ENCODE measurements at places on chromosomes 16 and 17.

DNA sequence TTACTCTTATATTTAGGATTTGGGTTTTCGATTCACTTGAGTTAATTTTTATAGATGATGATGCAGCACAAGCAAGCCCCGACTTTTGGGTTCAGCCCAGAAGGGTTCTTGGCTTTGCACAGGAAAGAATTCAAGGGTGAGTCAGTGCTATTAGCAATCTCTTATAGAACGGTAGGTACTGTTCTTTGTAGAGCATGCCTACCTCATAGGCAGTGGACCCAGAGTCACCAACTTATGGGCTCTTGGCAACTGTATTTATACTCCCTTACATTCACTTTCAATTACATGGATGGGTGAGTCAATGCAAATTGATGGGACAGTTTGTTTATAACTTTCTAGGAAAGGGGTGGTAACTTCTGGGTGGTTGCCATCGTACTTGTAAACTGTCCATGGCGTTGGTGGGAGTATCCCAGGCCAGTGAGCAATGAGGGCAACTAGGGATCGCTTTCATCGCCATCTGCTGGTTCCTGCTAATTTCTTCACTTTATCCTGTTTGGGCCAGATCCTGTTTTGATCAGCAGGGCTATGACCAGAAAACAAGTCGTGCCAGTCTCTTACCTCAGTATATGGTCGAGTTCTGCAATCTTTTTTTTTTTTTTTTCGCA, 362.6 kb downstream of the CNTNAP4 start:
- DNase-seq = no peak

DNA sequence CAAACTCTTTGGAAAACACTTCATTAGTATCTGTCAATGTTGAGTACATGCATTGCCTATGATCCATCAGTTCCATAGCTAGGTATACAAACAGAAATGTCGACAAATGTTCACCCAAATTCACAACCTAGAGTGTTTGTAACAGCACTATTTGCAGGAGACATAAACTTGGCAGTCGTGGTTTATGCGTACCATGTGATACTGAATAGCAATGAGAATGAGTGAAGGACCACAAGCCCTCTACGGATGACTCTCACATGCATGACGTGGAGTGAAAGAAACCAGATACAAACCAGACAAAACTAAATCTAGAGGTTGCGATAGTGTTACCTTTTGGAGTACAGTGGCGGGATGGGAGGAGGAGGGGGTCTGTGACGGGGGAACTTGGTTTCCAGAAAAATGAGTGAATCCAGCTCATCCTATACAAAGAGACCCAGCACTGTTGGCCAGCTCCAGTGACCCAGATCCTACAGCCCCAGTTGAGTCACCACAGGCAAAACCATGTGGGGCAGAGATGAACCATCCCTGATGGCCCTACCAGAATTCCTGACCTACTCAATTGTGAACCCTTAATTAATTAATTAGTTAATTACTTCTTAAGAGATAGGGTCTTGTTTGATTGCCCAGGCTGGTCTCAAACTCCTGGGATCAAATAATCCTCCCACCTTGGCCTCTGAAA, 15.9 kb upstream of the ULK2 start:
- no peak for DNase-seq

- no peak for DNase-seq
Measured at GRCh38 chr16:84559311-84559932, 55.0 kb upstream of the MEAK7 start.

GRCh38 chr16:5768445-5768844, 670.9 kb upstream of the EEF2KMT start:
- no peak for DNase-seq

DNA sequence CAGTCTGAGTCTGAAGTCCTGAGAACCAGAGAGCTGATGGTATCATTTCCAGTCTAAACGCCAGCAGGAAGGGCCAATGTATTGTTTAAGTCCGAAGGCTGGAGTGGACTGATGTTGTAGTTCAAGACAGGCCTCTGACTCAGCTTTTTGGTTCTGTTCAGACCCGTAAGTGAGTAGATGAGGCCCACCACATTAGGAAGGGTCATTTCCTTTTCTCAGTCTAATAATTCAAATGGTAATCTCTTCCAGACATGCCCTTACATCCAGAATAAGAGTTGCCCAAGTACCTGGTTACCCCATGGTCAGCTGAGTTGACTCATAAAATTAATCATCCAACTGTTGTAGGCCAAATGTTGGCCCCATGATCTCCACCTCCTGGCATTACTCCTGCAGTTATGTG, 442.6 kb upstream of the HSBP1 start:
- DNase-seq = no peak

Measured in stimulated activated CD4-positive, alpha-beta T cell treated with anti-CD3 and anti-CD28 coated beads, Interleukin-1b, Interleukin-23, amount 100 ng/mL, for 1 hour (primary cell).